T-cell (primary cell): ENCODE measurements at places on chromosomes 3 and 15. TPM values are rescaled to one million over a fixed set of nuclear protein-coding genes. Genes with fewer than 3 reads are reported as not detected.
A peak's percentile ranks its signal among the peaks of the same experiment; 100 is the strongest.

- DNase-seq, result no peak
These were observed 124.3 kb upstream of the LSAMP start for GRCh38 chr3:116569611-116570010.

GRCh38 chr3:40116478-40117177 is 192.9 kb upstream of the EIF1B start:
- no peak for DNase-seq

GRCh38 chr3:64160000-64160695 is 65.1 kb downstream of the PRICKLE2 start:
- no peak for DNase-seq

The RTP1 gene
- total RNA-seq, result not detected

GRCh38 chr3:108017587-108017986 is 73.2 kb downstream of the CD47 start:
- DNase-seq, result no peak

The COL6A6 gene
- total RNA-seq, result not detected

The LIPH gene
- total RNA-seq, result not detected

The TTBK2 gene
- 27.3 TPM for total RNA-seq

The GOLGA6L7 gene
- not detected for total RNA-seq

The GOLGA6D gene
- total RNA-seq, result 0.15 TPM

The MUC4 gene
- 0.03 TPM for total RNA-seq

DNA sequence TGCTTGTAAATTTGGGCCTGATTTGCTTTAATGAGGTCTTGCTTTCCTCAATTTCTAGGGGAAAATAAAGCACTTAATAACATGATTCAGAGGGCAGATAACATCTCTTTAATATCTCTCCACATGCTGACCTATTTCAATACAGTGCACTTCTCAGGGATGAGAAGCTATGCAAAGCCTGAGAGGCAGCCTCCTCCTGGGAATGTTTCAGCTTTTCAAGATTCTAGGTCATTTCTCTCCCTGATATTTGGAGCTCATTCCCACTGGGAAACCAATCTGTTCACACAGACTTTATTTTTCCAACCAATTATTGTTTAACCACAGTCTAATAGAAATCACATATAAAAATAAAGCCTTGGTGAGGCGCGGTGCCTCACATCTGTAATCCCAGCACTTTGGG is 67.0 kb upstream of the LSAMP start:
- DNase-seq, result no peak

GRCh38 chr15:22253676-22254408 is 173.5 kb downstream of the OR4M2 start:
- DNase-seq, result no peak

- no peak for DNase-seq
These were observed 276.2 kb upstream of the SGO1 start for GRCh38 chr3:20462226-20462625.

The CLSTN2 gene
- 0.03 TPM for total RNA-seq

The AADACL2 gene
- not detected for total RNA-seq

GRCh38 chr3:18870074-18870640 is 278.2 kb upstream of the KCNH8 start:
- no peak for DNase-seq

The FAM43A gene
- 11.5 TPM for total RNA-seq

GRCh38 chr3:119219069-119219468 is 21.6 kb downstream of the B4GALT4 start:
- peak; percentile 12 for DNase-seq

GRCh38 chr3:14434126-14434497 is 31.7 kb downstream of the SLC6A6 start:
- DNase-seq, result no peak

- DNase-seq, result no peak
These were observed 331.3 kb upstream of the FRG2C start for GRCh38 chr3:75332794-75333193.

- no peak for DNase-seq
These were observed 16.4 kb upstream of the ALAS1 start for GRCh38 chr3:52181543-52181942.

DNA sequence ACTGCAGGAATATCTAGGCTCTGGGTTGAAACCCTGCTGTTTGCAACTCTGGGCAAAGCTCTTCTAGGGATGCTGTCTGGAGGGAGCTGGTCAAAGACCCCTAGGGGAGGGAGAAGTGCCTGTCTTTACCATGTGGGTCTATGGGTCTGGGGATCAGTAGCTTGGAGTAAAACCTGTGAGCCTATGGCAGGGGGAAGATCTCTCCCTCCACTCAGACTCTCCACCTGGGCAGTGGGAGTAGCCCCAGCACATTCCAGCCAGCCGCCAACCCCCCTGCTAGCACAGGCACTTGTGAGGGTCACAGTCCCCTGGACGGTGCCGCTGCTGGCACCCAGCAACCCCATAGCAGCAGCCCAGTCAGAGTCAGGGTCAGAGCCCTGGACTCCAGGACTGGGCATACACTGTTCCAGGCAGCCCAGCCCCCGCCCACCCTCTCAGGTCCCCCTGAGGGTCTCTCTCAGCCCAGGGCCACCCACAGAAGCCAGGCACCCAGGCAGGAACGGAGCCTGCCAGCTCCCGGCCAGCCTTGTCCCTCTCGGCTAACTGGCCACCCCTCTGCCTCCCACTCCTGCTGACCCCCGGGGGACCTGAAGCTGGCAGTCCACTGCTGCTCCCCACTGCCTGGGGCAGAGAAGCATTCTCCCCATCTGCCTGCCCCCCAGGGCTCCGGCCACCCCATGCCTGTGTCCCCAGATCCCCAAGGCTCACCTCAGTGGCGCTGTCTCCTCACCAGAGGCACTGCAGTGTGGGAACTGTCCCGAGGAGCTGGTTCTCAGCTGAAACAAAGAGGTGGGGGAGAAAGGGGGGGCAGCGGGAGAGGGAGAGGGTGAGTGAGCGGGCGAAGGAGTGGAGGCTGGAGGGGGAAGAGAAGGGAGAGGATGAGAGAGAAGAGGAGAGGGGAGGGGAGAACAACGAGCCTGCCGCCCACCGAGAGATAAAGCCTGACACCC is 10.8 kb downstream of the GLYCTK start:
- no peak for DNase-seq

DNA sequence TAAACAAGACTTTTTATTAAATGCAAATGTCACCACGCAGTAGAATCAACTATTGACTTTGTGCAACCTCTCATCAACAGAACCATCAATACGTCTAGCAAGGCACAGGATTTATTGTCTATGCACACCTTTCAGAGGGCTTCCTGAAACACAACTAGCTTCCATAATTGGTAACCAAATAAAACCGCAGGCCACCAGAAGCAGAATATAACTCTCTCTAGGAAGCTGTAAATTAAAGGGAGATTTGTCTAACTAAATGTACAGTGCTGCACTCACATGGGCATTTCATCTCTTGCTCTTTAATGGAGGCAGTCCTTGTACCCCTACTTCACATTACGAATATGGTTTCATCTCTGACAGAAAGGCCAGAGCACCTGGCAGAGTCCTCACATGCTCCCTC is 93.0 kb downstream of the FHIT start:
- no peak for DNase-seq

GRCh38 chr3:52088445-52089367 is 32.3 kb upstream of the DUSP7 start:
- DNase-seq, result no peak

The RASGRP1 gene
- total RNA-seq, result 118 TPM

DNA sequence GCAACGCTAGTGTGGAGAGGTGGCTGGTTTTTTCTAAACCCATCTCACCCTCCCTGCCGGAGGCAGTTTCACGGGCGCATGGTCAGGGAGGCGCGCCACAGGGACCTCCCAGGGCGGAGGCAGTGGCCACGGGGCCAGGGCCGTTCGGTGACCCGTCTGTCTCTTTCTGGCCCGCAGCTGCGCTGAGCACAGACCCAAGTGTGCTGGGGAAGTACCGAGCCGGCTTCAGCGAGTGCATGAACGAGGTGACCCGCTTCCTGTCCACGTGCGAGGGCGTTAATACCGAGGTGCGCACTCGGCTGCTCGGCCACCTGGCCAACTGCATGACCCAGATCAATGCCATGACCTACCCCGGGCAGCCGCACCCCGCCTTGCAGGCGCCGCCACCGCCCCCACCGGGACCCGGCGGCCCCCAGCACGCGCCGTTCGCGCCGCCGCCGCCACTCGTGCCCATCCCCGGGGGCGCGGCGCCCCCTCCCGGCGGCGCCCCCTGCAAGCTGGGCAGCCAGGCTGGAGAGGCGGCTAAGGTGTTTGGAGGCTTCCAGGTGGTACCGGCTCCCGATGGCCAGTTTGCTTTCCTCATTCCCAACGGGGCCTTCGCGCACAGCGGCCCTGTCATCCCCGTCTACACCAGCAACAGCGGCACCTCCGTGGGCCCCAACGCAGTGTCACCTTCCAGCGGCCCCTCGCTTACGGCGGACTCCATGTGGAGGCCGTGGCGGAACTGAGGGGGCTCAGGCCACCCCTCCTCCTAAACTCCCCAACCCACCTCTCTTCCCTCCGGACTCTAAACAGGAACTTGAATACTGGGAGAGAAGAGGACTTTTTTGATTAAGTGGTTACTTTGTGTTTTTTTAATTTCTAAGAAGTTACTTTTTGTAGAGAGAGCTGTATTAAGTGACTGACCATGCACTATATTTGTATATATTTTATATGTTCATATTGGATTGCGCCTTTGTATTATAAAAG is 1.8 kb downstream of the HES1 start:
- DNase-seq, result peak; percentile 18

DNA sequence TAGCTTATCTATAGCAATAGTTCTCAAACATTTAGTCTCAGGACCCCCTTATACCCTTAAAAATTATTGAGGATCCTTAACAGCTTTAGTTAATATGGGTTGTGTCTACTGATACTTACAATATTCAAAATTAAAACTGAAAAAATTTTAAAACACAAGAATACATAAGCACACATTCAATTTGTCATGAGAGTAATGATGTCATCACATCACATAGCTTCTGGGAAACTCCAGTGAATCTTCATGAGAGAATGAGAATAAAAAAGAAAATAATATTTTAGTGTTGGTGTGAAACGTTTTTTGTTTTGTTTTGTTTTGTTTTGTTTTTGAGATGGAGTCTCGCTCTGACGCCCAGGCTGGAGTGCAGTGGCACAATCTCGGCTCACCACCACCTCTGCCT is 25.2 kb upstream of the ACP3 start:
- no peak for DNase-seq

- no peak for DNase-seq
These were observed 191.1 kb downstream of the TBC1D5 start for GRCh38 chr3:17551333-17551732.

DNA sequence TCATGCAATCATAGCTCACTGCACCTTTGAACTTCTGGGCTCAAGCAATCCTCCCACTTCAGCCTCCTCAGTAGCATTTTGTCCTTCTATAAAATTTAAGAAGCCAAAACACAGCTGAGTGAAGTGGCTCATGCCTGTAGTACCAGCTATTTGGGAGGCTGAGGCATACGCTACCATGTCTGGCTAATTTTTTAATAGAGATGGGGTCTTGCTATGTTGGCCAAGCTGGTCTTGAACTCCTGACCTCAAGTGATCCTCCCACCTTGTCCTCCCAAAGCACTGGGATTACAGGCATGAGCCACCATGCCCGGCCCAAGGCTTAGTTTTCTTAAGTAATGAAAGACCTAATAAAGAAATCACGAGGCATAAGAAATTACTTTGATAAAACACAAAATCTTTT is 14.7 kb upstream of the FNDC3B start:
- no peak for DNase-seq

DNA sequence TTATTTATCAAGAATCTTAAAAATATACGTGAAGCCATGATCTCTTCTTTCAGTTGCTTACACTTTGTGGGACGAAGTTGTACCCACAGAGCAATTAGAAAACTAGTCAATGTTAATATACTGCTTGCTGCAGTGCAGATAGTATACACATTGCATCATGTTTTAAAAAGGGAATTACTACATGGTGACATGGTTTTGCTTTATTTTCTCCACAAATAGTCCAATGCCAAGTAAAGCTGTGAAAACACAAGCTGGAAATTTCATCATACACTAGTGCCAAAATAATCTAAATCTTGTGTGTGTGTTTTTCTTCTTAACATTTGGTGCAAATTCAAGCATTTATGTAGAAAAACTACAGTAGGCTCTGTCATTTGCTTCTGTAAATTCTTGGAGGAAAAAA is 233.0 kb downstream of the EPHA3 start:
- DNase-seq, result no peak

GRCh38 chr3:115720983-115721382 is 97.7 kb downstream of the GAP43 start:
- DNase-seq, result no peak

DNA sequence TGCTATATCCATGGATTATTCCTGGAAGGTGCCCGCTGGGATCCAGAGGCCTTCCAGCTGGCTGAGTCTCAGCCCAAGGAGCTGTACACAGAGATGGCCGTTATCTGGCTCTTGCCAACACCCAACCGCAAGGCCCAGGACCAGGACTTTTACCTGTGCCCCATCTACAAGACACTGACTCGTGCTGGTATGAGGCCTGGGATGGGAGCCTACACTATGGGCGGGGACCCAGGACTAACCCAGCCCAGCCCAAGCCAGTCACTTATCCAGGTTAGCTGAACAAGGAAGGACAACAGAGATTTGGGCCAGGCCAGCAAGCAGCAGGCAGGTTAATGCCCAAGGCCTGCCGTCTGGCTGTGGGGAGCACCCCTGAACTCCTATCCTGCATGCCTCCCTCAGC is 45.3 kb downstream of the SEMA3G start:
- DNase-seq, result no peak

DNA sequence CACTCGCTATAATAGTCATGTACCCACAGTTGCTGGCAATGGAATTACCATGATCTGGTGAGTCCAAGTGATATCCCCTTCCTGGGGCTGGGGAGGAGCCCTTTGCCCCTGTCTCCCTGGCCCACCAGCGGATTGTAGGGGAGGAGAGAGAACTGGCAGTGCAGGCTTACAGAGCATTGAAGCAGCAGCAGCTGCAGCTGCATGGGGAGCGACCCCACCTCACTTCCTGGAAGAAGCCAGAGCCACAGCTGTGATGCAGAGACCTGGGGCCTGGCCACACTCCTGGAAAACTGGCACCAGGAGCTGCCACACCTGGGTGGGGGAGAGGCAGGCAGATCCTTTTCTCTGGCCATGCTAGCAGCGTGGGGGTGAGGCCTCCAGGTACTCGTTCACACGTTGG is 300.1 kb upstream of the PROK2 start:
- no peak for DNase-seq

DNA sequence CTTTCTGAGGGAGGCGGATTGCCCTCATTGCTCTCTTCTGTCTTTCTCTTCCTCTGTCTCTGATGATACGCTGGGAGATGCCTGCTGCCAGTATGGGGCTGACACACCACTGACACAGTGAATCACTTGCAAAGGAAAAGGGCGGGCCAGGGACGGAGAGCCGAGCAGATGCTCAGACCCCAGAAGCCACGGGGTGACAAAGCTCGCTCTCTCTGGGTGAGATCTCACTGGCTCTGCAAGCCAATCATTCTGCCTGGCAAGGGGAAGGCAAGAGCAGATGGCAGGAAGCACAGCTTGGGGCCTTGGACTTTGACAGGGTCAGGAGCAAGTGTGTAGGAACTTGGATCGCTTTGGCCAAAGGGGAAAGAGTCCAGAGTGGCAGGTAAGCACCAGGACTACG is 198.7 kb downstream of the NTRK3 start:
- DNase-seq, result no peak

- DNase-seq, result no peak
These were observed 226.0 kb downstream of the ZMAT3 start for GRCh38 chr3:178845420-178846118.
